GM03348 (cell line): ENCODE measurements at places on chromosomes 11 and 22.

- DNase-seq = peak; percentile 90
These were observed 1.3 kb upstream of the TM7SF2 start for GRCh38 chr11:65110354-65110861.

DNA sequence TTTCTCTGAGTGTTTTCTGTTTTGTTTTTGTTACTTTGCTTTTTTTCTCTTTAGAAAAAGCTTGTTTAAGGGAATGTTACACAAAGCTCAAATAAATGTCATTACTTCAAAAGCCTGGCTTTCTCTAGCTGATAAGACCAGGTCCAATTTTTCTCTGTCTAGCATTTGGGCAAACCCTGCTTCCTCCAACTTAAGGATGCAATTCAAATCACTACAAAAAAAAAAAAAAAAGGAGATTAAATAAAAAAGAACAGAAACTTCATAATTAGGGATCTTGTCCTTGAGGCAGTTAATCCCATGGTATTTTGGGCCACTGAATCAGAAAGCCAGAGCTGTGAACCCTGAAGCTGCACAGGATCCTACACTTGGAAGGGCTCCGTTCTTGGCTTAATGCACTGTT lies 480.8 kb upstream of the KIRREL3 start:
- DNase-seq = no peak

DNA sequence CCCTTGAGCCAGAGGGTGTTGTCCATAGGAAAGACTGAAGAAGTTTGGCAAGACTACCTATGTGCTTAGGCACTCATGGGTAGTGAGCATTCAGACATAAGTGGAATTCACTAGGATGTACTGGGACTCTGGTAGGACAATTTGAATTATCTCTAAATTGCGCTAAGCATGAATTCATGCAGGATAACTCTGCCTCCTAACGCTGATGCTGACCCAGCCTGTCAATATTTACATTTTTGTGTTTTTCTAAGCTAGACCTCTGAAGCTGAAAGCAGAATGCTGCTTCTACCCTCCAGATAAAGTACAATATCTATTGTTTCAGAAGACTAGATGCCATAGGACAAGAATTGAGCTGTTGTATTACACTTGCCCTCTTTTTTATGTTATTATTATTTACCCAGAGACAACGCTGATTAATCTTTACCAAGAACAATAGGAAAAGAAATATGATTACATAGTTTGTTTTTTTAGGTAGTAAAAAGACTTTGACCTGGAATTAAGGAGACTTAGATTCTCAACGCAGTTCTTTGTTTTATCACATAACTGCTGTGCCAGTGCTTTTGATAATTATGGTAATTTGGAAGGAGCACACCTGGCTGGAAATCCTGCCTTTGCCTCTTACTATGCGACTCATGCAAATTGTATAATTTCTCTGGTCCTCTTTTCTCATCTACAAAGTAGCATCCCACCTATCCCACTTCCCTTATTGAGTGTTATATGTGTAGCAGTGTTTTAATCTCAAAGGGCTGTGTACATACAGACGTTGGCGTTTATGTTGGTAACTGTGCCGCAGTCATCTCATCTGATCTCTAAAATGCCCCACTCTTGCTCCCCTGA lies 21.2 kb upstream of the GRAMD1B start:
- DNase-seq = no peak

GRCh38 chr11:117074119-117074518 lies 24.1 kb downstream of the SIK3 start:
- no peak for DNase-seq

DNA sequence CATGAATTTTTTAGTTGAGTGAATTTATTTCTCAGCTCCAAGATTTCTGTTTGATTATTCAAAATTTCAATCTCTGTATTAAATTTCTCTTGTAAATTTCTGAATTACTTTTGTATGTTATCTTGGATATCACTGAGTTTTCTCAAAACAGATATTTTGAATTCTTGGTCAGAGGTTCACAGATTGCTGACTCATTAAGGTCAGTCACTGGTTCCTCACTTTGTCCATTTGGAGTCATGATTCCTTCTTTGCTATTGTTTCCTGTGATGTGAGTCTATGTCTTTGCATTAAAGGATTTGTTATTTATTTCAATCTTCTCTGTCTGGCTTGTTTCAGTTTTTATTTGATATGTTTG lies 10.2 kb upstream of the IL17RA start:
- peak; percentile 26 for DNase-seq

- DNase-seq = peak; percentile 56
These were observed 49.7 kb downstream of the FDX1 start for GRCh38 chr11:110479108-110480101.

GRCh38 chr22:28728002-28728401 lies 13.6 kb downstream of the CHEK2 start:
- DNase-seq = no peak

DNA sequence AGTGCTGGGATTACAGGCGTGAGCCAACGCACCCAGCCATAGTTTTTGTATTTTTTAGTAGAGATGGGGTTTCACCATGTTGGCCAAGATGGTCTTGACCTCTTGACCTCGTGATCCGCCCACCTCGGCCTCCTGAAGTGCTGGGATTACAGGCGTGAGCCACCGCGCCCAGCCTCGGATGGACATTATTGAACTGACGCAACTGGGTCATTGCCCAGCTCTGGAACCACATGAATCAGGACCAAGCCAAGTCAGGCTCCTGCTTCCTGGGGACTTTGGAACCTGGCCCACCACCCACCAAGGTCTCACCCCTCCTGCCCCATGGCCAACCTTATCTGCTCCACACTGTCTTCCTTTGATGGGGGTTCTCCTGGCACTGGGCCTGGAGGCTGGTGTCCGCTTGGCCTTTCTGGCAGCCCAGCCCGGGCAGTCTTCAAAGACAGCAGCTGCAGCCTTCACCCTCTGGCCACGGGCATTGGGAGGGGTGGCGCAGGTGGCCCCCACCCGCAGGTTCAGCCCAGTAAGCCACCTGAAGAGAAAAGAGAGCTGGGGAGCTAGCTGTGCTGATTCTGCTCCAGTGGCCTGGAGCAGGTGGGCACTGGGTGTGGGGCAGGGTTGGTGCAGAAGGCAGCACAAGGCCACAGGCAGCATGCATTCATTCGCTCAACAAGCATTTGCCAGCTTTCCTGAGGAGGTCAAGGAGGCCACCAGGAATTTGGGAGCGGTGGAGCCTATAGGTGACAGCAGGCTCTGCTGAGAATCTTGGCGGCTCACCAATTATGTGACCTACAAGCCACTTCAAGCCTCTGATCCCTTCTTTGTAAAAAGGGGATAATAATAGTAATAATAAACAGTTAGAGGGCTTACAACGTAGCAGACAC lies 5.7 kb downstream of the CHADL start:
- no peak for DNase-seq
